Naive thymus-derived CD8-positive, alpha-beta T cell (primary cell): ENCODE measurements at places on chromosomes 2 and 18.
A peak's percentile ranks its signal among the peaks of the same experiment; 100 is the strongest.

DNA sequence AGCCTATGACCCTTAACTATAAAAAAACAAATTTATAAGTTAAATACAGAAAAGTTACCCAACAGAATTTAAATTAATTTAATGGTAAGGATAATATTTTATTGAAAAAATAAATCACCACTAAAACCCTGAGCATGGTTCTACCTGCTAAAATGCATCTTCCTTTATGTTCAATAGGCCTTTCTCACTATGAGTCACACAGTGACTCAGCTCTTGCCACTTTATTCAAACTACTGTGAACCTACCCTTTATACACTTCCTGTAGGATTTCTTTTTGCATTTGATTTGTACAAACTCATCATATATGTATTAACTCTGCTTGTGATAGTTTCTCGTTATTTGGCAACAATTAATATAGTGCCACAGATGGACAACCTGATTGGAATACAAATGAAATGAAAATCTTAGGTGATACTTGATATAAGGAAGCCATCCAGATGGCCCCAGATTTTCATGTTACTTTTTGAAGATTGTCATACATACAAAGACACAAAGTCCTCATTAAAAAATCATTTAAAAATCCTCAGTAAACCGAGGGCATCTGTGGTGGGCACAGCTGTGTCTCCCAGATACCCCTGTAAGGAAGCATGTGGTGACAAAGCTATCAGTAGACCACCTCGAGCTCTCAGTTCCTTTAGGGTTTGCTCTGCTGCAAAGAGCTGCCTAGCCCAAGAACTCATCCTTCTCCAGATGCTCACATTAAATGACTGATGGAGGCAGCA is 55.2 kb upstream of the COBLL1 start:
- H3K27me3 ChIP-seq, result no peaks in the 10 kb centered on the region
- no peak overlapping the region for H3K27ac ChIP-seq
- no peaks in the 10 kb centered on the region for H3K36me3 ChIP-seq
- no peak for DNase-seq
- peaks cover 2% of the 10 kb centered on the region for H3K4me1 ChIP-seq
- H3K4me3 ChIP-seq, result no peak overlapping the region

DNA sequence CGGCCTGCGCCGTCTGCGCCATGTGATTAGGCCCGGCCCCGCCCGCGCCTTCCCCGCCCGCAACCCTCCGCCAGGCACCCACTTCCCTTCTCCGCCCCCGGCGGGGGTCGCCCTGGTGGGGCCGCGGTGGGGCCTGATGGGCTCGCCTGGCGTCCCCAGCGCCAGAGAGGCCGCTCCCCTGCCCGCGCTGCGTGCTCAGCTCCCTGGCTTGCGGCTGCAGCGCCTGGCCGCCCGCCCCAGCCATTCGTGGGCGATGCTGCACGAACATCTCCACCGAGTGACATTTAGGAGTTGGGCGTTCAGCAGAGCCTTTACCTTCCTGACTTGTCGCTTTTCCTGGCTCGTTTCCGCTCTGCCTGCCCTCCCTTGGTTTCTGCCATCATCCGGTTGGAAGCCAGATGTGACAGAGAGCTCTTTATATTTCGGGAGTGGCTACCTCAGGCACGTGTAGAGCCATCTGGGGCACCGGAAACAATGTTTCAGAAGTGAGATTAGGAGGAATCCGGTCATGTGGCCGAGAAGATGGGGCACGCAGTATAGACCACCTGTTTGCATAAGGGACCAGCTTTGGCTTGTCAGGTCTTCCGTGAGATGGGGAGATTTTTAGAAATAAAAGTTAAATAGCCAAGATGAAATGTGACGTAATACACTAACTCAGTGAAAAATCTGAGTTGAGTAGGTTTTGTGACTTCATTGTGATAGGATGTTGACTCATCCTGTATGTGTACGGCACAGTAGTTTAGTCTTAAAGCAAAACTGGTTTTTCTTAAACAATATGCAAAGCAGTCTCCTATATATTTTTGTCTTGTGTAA is 1.2 kb downstream of the GLS start:
- H3K4me1 ChIP-seq, result peaks cover 62% of the 10 kb centered on the region
- H3K27ac ChIP-seq, result peak overlapping the region; percentile 97
- peaks cover 19% of the 10 kb centered on the region for H3K36me3 ChIP-seq
- H3K4me3 ChIP-seq, result peak overlapping the region; percentile 96
- peak; percentile 57 for DNase-seq

DNA sequence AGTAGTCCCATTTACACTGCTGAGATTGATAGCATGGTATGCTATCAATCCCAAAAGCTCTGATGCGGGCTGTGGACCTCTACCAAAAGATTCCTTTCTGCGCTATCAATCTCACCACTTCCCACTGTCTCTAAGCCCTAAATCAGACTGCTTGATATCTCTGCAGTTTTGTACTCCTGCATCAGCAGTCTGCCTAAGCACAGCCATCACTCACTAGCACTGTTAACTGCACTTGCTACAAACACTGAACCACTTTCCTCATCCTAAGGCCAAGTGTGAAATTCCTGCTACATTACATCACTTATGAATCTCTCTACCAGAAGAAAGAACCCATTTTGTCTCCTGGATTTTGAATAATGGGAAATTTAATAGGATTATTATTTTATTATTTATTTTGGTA is 237.0 kb downstream of the HNMT start:
- no peaks in the 10 kb centered on the region for H3K36me3 ChIP-seq
- H3K27ac ChIP-seq, result no peak overlapping the region
- H3K4me3 ChIP-seq, result no peak overlapping the region
- no peaks in the 10 kb centered on the region for H3K4me1 ChIP-seq
- DNase-seq, result no peak
- peaks cover 1% of the 10 kb centered on the region for H3K27me3 ChIP-seq

DNA sequence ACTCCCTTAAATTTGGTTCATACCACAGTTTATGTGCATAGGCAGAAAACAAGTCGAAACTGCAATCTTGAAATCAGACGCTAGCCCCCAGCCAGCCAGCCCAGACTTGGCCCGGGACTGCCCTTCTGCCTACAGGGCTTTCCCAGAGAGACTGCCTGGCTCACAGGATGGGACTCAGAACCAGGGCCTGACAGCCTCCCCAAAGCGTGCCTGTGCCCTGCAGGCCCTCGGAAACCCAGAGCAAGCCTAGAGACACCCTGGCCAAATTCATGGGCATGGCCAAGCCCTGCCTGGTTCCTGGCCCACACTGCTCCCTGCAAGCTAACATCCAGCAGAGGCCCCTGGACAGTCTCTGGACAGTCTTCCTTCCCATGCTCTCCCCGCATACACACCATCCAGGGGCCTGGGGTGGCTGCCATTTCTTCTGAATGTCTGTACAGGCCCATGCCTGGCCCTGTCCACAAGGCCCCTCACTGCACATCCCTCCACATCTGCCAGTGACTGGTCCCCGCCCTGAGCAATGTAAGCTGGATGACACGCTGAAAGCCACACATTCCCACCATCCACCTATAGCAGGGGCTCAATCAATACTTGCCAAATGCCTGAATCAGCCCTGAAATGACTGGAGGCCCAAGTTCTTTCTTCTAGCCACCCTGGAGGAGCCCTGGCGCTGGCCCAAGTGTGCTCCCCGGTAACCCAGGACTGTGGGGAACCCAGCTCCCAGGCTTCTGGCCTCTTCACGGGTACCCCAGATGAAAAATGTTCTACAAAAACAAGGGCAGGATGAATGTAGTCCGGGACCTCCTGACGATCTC is 73.1 kb downstream of the HDAC4 start:
- no peaks in the 10 kb centered on the region for H3K27me3 ChIP-seq
- peaks cover 79% of the 10 kb centered on the region for H3K4me1 ChIP-seq
- DNase-seq, result no peak
